ENCODE measurements at places on chromosomes 7 and 10.
A peak's percentile ranks its signal among the peaks of the same experiment; 100 is the strongest.

GRCh38 chr7:77543910-77544309 lies 6.8 kb downstream of the PTPN12 start:
- DNase-seq = no peak

GRCh38 chr10:78301891-78302738 lies 268.5 kb downstream of the RPS24 start:
- DNase-seq = no peak

- no peak for DNase-seq
These were observed 503.0 kb downstream of the KIF20B start for GRCh38 chr10:90204131-90204955.

DNA sequence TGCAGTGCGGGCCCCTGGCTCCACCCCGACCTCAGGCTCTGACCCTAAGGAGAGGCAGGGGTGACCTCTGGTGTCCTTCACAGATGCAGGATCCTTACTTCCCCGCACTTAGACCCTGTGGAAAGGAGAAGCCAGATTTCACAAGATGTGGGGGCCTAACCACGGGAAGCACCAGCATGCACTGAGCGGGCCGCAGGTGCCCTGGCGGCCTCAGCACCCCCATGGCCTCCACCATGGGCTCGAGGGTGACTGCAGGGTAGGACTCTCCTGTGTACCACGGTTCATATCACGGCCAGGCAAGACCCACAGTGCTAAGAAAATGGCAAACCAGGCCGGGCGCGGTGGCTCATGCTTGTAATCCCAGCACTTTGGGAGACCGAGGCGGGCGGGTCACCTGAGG lies 410.0 kb upstream of the FOXK1 start:
- DNase-seq = no peak

GRCh38 chr7:54485044-54485443 lies 57.1 kb upstream of the VSTM2A start:
- DNase-seq = no peak

- peak; percentile 49 for DNase-seq
These were observed 605 bp downstream of the SUFU start for GRCh38 chr10:102504179-102504975.

DNA sequence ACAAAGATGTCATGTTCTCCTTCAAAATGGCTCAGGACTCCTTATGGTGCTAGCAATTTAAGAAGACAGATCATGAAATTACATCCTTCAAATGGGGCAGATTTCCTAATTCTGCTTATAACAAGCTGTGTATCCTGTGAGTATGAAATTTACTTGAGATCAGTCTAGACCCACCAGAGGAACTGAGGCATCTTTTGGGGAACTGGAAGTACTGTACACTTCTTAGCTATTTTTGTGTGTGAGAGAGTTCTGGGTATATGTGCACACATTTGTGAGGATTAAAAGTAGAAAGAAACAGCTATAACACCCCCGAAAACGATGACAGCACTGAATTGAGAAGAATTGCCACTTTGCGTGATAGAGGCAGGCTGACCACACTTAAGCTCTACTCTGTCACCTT lies 187.0 kb upstream of the CCDC6 start:
- no peak for DNase-seq

DNA sequence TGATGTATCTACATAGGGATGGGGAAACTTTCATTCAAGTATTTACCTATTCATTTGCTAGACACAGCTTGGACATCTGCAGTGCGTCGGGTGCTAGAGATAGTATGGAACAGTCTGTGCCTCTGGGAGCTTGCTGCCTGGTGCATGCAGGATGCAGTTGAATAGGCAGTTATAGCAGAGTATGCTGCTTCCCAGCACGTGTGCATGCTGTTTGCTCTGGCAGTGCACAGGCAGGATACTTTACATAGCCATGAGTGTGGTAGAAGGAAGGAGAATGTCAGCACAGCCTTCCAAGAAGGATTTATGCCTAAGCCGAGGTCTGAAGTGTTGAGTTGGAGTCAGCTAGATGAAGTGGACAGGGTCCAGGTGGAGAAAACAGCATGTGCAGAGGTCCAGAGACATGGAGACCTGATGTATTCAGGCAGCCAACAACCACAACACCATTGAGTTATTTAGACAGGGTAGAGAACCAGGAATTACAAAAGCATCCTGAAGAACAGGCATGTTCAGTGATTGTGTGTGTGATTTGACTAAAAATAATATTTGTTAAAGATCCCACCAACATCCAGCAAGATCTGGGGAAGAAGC lies 8.1 kb downstream of the MAP3K8 start:
- DNase-seq = no peak

- peak; percentile 61 for DNase-seq
These were observed 69.7 kb downstream of the ZNF365 start for GRCh38 chr10:62443866-62444265.

All from endothelial cell of umbilical vein (primary cell).